ENCODE measurements at places on chromosomes 5 and 9.

GRCh38 chr5:77426670-77427069, 65.4 kb downstream of the WDR41 start:
- DNase-seq: no peak

DNA sequence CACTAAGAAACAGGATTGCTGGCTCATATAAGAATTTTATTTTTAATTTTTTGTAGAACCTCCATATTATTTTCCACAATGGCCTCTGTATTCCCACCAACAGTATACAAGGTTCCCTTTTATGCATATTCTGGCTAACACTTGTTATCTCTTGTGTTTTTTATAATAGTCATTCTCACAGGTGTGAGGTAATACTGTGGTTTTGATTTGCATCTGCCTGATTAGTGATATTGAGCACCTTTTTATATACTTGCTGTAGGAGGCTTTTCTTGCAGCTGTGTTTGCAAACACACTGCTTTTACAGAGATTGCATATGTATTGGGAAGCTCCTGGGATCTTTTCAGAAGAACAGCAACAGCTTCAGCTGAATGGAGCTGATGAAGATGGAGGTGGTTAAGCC, 164.8 kb downstream of the DEPDC1B start:
- DNase-seq: no peak

DNA sequence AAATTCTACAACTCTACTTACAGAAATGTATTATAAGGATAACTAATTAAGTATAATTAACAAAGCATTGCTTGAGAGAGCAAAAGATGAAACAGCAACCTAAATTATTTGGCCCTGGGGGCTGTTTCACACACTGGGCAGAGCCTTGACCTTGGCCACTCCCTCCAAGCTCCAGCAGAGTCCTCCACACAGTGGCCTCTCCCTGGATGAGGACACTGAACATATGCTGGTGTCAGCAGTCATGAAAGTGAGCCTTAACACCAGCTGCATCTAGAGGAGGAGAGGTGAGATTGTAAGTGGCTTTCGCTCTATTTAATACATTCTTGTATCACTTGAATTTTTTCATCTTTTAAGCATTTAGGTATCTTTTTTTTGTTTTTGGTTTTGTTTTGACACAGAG, 23.3 kb upstream of the ZDHHC12 start:
- DNase-seq: no peak

GRCh38 chr9:75130621-75131230, 42.4 kb downstream of the OSTF1 start:
- no peak for DNase-seq

GRCh38 chr5:11224436-11225187, 463.6 kb upstream of the DAP start:
- DNase-seq: no peak

GRCh38 chr5:168836603-168837231, 257.5 kb upstream of the PANK3 start:
- DNase-seq: no peak

GRCh38 chr9:97941323-97941722, 3.4 kb upstream of the HEMGN start:
- DNase-seq: no peak

GRCh38 chr9:132637801-132638200, 32.0 kb downstream of the DDX31 start:
- DNase-seq: no peak

- DNase-seq: no peak
Observed at GRCh38 chr9:78806492-78807160, 509.7 kb downstream of the PSAT1 start.

DNA sequence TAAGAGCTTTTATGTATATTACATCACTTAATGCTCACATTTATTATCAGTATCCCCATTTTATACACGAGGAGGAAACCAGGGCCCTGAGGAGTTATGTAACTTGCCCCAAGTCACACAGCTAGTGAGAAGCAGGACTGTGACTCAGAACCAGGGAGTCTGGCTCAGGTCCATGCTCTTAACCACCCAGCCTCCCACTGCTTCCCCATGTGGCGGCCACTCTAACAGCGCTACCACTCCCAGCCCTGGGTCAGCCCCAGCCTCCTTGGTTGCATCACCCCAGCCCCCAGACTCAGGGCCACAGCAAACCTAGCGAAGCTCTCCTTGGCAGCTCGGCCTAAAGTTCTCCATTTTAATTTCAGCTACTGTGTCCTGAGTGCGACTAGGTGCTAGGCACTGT, 159.1 kb downstream of the PAX5 start:
- DNase-seq: no peak
